ENCODE measurements at places on chromosomes 16 and 17. TPM values are rescaled to one million over a fixed set of nuclear protein-coding genes. Genes with fewer than 3 reads are reported as not detected.
A peak's percentile ranks its signal among the peaks of the same experiment; 100 is the strongest.

DNA sequence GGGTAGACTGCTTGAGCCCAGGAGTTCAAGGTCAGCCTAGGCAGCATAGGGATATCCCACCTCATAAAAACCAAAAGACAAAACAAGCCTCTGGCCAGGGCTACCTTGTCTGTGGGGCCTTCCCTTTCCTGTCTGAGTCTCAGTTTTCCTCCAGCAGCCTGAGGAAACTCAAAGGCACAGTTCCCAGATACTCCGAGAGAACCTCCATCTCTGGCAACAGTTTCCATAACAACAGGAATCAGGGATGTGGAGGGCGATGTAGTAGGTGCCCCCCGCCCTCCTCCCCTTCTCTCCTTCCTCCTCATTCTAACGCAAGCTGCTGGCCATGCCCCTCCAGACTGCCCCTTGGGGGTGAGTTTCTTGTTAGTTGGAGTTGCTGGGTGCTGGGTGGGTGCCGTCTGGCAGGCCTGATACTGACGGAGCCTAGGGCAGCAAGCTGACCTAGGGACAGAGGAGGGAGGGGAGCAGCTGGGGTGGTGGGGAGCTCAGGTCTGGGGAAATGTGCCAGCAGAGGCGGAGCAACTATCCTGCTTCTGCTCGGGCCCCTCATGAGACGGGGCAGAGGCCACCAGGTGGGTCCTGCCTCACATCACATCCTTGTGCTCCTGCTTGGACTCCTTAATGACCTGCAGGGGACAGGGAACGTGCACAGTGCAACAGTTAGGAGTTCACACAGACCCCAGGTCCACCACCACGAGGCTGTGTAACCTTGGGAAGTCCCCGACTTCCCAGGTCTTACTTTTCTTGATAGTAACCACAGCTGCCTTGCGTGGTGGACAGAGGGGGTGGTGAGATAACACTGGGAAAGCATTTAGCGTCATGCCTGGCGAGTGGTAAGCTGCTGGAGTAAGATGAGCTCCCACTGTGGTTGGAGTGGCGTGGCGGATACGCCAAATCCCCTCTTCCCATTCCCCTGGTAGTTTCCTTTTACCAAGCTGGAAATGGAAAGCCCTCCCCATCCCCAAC is 7.8 kb upstream of the EFTUD2 start:
- H3K36me3 ChIP-seq, result no peaks in the 10 kb centered on the region
- H3K4me3 ChIP-seq, result no peak overlapping the region
- peaks cover 31% of the 10 kb centered on the region for H3K4me1 ChIP-seq
- H3K27ac ChIP-seq, result no peak overlapping the region
- H3K27me3 ChIP-seq, result peaks cover 12% of the 10 kb centered on the region
- no peak for DNase-seq

DNA sequence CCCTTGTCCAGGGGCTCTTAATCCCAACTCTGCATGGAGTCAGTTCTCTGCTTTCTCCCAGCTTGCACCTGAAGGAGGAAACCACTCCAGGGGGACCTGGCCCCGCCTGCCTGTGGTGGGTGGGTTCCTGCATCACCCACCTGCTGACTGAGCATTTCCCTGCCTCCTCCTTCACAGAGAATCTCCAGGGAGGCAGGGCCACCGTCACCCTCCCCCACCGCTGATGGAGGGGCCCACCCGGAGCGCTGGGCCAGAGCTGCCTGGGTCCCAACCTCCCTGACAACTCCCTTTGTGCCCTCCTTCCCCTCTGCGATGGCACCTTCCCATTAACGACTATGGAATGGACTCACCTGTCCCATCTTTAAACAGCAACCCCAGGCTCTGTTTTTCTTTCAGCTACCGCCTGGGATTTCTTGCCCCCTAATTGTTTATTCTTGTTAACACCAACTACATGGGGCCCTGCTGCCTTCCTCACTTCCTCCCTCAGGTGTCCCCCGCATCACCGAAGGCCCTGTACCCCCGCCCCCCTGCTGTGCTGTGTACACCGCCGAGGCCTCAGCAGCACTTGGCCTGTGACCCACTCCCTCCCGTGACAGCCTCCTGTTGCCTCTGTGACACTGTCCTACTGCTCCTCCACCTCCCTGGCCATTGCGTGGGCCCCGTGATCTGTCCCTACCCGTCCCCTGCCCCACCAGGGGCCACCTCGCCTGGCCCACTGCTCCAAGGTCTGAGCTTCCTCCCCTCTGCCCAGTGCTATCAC is 842 bp upstream of the TEDC2 start:
- peak overlapping the region; percentile 88 for H3K4me3 ChIP-seq
- H3K27me3 ChIP-seq, result no peaks in the 10 kb centered on the region
- peaks cover 13% of the 10 kb centered on the region for H3K4me1 ChIP-seq
- no peak for DNase-seq
- peaks cover 35% of the 10 kb centered on the region for H3K36me3 ChIP-seq

DNA sequence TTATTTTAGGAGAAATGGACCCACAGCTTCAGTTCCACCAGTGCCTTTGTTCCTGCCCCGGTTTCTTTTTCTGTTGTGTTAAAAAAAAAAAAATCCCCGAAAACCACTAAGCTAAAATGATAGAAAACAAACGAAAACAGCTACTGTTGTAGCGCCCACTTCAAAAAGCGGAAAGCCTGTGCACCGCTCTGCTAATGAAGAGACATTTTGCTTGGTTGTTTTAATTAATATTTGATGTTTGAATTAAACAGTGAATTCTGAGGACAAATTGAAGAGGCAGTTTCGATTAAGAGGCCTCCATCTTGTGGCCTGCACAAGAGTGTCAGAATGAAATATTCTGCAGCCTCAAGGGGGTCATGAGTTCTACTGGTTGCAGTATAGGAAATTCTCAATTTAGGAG is 186.7 kb downstream of the RPTOR start:
- H3K4me3 ChIP-seq, result no peak overlapping the region
- no peak for DNase-seq
- H3K4me1 ChIP-seq, result no peaks in the 10 kb centered on the region
- no peaks in the 10 kb centered on the region for H3K27me3 ChIP-seq
- H3K27ac ChIP-seq, result no peak overlapping the region

DNA sequence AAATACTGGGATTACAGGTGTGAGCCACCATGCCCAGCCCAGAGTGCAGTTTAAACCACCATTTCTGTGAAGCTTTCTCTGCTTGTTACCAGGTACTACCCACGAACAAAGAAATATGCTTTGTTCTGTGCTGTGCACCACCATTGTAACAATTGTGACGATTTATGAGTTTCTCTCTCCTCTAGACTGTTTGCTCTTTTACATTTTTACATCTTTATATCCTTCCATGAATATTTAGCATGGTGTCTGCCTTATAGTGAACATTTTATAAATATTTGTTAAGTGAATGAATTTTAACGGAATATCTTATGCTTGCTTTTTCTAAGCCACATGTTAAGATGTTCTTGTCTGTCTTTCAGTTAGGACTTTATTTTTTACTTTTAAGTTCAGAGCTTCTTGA is 60.3 kb downstream of the OMG start:
- DNase-seq, result no peak
- H3K4me1 ChIP-seq, result no peaks in the 10 kb centered on the region
- H3K27me3 ChIP-seq, result no peaks in the 10 kb centered on the region
- no peak overlapping the region for H3K27ac ChIP-seq

- no peaks in the 10 kb centered on the region for H3K27me3 ChIP-seq
- no peak overlapping the region for H3K4me3 ChIP-seq
- H3K27ac ChIP-seq, result no peak overlapping the region
- H3K36me3 ChIP-seq, result no peaks in the 10 kb centered on the region
Measured at GRCh38 chr17:70773258-70773657, 603.9 kb downstream of the KCNJ2 start.

GRCh38 chr16:1291576-1291974 is 17.9 kb upstream of the UBE2I start:
- no peaks in the 10 kb centered on the region for H3K36me3 ChIP-seq
- H3K4me3 ChIP-seq, result no peak overlapping the region
- H3K27ac ChIP-seq, result no peak overlapping the region
- peaks cover 11% of the 10 kb centered on the region for H3K4me1 ChIP-seq
- DNase-seq, result no peak

DNA sequence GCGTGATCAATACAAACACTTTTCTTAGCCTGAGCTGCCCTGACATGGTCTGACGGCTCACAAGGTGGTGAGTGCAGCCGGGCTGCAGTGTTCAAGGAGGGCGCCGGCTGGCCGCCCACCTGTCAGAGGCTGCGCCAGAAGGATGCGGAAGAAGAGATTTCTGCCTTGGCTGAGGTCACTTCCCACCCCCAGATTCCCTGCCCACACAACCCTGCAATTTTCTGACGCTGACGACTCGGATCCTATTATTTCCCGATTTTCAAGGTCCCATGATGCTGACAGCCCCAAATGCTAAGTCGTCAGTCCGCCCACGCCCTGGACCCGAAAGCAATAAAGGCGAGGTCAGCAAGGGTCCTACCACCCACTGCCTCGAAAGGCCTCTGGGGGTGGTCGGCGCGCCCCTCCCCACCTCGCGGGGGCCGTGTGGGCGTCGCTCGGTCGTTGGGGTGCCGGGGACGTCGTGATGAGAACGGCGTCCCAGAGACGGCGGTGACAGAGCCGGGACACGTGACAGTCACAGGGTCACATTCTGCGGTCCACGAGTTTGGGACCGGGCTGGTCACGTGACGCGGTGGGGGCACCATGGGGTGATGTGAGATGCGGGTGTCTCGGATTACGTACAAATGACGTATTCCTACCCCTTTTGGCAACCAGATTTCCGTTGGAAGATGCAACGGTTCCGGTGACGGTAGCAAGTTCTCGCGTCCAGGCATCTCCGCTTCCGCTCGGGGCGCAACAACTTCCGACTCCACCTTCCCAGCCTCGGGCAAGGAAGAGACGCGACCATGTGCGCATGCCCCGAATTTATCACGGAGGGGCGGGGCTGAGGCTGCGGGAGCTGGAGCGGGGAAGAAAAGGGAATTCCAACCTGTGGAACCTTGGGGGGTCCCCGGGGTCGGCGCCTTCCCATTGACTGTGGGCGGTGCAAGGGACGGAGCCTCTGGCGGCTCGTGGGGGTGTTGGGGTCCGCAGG is at the start of gene STX4:
Gene STX4, plus strand, starts transcription at position 823 of the 973 bp plus-strand sequence. CDS start 248 bp downstream, outside the sequence.
- H3K27me3 ChIP-seq, result no peaks in the 10 kb centered on the region
- peak within 1 kb of the TSS; percentile 97 for H3K27ac ChIP-seq
- DNase-seq, result peak; percentile 100
- peaks cover 9% of the 10 kb centered on the region for H3K36me3 ChIP-seq

GRCh38 chr16:84489131-84489530 is 15.3 kb downstream of the MEAK7 start:
- no peaks in the 10 kb centered on the region for H3K27me3 ChIP-seq
- DNase-seq, result no peak
- no peak overlapping the region for H3K27ac ChIP-seq
- no peak overlapping the region for H3K4me3 ChIP-seq

DNA sequence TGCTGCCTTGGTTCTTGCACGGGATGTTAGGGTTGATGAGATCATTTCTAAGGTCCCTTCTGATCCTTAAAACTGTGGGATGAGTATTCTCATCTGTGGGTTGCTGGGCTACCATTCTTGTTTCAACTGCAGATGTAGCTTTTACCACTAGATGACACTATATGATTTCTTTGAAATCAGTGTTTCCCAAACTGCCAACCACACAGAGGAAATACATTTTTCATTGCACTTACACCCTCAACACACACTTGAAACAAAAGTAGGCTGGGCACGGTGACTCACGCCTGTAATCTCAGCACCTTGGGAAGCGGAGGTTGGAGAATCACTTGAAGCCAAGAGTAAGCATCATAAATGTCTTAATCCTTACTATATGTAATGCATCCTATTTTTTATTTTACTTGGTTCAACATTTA is 15.3 kb downstream of the LCMT1 start:
- no peaks in the 10 kb centered on the region for H3K27me3 ChIP-seq
- peaks cover 32% of the 10 kb centered on the region for H3K36me3 ChIP-seq
- H3K4me3 ChIP-seq, result no peak overlapping the region
- no peak for DNase-seq
- H3K27ac ChIP-seq, result no peak overlapping the region

DNA sequence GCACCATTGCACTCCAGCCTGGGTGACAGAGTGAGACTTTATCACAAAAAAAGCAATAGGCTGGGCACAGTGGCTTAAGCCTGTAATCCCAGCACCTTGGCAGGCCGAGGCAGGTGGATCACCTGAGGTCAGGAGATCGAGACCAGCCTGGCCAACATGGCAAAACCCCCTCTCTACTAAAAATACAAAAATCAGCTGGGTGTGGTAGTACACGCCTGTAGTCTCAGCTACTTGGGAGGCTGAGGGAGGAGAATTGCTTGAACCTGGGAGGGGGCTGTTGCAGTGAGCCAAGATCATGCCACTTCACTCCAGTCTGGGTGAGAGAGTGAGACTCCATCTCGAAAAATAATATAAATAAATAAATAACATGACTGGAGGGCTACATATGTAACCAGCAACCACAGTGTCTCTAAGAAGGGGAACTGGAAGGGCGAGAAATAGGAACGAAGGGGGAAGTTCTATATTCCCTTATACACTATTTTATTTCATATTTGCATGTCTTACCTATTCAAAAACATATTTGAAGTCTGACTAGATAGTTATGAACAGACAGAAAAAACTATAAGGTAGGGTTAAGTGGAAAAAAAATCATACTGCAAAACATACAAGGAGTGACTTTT is 25.9 kb downstream of the MYH11 start:
- H3K4me3 ChIP-seq, result no peak overlapping the region
- H3K36me3 ChIP-seq, result no peaks in the 10 kb centered on the region
- H3K27ac ChIP-seq, result no peak overlapping the region
- H3K4me1 ChIP-seq, result peaks cover 44% of the 10 kb centered on the region
- peak; percentile 20 for DNase-seq
- H3K27me3 ChIP-seq, result no peaks in the 10 kb centered on the region

GRCh38 chr16:83004868-83005652 is 378.3 kb downstream of the CDH13 start:
- no peak for DNase-seq
- H3K27me3 ChIP-seq, result no peaks in the 10 kb centered on the region
- H3K36me3 ChIP-seq, result no peaks in the 10 kb centered on the region
- H3K4me3 ChIP-seq, result no peak overlapping the region
- H3K4me1 ChIP-seq, result no peaks in the 10 kb centered on the region

DNA sequence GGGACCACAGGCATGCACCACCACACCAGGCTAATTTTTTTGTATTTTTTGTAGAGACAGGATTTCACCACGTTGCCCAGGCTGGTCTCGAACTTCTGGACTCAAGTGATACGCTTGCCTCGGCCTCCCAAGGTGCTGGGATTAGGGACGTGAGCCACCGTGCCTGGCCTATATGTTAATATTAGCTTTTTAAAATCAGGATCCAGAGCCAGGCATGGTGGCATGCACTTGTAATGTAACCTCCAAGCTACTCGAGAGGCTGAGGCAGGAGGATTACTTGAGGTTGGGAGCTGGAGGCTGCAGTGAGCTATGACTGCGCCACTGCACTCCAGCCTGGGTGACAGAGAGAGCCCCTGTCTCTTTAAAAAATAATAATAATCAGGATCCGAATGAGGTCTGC is 8.5 kb upstream of the ADCY7 start:
- no peak overlapping the region for H3K4me3 ChIP-seq
- peaks cover 27% of the 10 kb centered on the region for H3K4me1 ChIP-seq
- H3K27me3 ChIP-seq, result no peaks in the 10 kb centered on the region
- no peaks in the 10 kb centered on the region for H3K36me3 ChIP-seq

GRCh38 chr16:85735225-85735635 is 15.7 kb downstream of the C16orf74 start:
- peak overlapping the region; percentile 83 for H3K27ac ChIP-seq
- H3K4me3 ChIP-seq, result peak overlapping the region; percentile 17

CDC6 gene
- polyA plus RNA-seq, result 0.21 TPM

SLC25A10 gene
- 2.3 TPM for polyA plus RNA-seq

TNP2 gene
- not detected for polyA plus RNA-seq

OR4D1 gene
- not detected for polyA plus RNA-seq

ICAM2 gene
- 179 TPM for polyA plus RNA-seq

GFER gene
- 22.4 TPM for polyA plus RNA-seq

DNASE1L2 gene
- polyA plus RNA-seq, result 1.1 TPM

PITPNM3 gene
- polyA plus RNA-seq, result not detected

CORO1A gene
- polyA plus RNA-seq, result 1,314 TPM

CLEC19A gene
- polyA plus RNA-seq, result not detected

DNAI2 gene
- not detected for polyA plus RNA-seq

CYBA gene
- polyA plus RNA-seq, result 2,013 TPM

KRT26 gene
- not detected for polyA plus RNA-seq

FAM83G gene
- polyA plus RNA-seq, result 0.04 TPM

Measured in CD14-positive monocyte (primary cell).